ENCODE measurements at places on chromosomes 6 and 20.
A peak's percentile ranks its signal among the peaks of the same experiment; 100 is the strongest.

DNA sequence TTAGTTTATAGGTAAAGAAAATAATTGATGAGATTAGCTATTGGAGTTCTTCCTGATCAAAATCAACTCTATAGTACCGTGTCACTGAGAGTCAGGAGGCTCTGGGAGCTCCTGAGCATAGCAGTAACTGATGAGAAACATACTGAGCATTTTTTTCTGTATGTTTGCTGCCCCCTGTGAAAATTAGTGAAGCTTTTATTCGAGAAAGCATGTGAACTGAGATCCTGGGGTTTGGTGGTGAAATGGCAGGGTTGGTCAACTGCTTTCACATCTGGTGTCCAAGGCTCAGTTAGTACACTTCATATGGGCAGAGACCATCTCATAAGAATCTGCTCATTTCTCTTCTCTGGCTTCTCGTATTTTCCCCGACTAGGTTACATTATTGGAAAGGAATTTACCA lies 4.1 kb upstream of the ABT1 start:
- DNase-seq, result no peak

- no peak for DNase-seq
Measured at GRCh38 chr6:26163427-26164119, 76.3 kb downstream of the HFE start.

DNA sequence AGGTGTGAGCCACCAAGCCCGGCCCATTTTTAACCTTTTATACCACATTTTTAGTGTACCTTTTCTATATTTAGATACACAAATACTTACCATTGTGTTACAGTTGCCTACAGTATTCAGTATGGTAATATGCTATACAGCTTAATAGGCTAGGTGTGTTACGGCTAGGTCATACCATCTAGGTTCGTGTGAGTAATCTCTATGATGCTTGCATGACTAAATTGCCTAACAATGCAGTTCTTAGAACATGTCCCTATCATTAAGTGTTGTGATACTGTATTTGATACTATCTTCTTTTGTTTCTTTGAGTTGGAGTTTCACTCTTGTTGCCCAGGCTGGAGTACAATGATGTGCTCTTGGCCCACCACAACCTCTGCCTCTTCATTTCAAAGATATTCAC lies 387.7 kb upstream of the SASH1 start:
- DNase-seq, result no peak

- DNase-seq, result no peak
Measured at GRCh38 chr20:1618954-1619540, 762 bp downstream of the SIRPB1 start.

DNA sequence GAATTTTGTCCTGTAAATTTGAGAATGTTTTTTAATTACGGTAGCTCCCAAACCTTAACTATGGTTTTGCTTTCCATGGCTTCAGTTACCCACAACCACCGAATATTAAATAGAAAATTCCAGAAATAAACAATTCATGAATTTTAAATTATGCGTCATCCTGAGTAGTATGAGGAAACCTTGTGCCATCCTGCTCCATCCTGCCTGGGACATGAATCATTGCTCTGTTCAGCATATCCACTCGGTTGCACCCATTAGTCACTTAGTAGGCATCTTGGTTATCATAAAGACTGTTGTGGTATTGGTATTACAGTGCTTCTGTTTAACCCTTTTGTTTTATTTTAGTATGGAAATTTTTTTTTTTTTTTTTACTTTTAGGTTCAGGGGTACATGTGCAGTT lies 39.7 kb downstream of the KCNS1 start:
- no peak for DNase-seq

- DNase-seq, result no peak
Measured at GRCh38 chr6:84089552-84089951, 56.0 kb downstream of the MRAP2 start.

DNA sequence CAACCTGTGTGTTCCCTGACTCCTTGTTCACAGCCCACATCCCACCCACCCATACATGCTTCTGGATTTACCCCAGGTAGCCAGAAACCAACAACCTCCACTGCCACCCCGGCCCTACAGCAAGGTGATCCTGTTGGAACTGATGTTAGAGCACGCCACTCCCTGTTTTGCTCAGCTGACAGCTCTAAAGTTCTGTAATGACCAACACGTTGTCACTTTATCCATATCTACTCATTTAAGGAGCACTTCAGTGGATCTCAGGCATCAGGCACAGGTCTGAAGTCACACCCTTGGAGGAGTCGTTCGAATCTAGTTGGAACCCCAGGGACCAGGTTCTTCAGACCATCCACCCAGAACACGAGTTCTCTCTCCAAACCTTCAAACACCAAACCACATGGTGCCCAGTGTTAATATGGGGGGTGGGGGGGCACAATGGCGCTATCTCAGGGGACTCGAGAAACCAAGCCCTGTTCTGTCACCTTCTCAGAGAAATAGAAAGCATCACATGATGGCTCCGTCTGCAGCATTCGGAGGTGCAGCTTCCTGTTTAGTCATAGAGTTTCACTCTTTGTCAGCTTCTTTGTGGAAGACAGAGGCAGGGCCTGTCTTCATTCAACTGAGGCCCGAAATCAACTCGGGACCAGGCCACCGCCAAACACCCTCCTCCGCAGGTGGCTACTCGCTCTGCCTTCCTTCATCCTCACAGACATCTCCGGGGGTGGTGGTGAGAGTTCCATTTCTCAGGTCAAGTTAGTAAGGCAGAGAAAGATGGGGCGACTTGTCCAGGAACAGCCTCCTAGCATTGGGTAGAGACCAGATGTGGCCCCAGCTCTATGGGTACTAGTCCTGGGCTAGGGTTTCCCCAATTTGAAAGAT lies 142.2 kb downstream of the NFATC2 start:
- DNase-seq, result no peak

DNA sequence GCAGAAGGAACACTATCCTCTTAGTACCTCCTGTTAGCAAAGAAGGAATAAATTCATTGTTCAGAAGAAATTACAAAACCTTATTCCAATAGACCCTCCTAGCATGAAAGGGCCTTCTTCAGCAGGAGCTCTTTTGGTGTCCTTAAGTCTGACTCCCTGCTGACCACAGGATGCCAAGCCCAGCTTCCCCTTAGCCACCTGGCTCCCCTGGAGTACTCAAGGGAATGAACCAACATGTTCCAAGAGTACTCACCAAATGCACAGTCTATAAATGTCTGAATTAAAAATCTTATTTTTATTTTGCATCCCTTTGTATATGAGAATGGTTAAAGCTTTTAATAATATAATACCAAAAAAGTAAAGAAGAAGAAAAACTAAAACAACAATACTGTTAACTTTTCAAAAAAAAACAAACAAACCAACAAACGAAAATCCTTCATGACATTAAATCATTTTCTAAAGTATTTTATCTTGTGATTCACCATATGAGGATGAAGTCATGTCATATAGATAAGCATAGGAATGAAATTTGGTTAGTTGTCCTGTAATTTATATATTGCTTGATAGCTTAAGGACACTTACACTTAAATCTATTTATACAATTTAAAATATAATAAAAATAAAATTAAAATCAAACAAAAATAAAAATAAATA lies 1355.1 kb downstream of the HACE1 start:
- no peak for DNase-seq

DNA sequence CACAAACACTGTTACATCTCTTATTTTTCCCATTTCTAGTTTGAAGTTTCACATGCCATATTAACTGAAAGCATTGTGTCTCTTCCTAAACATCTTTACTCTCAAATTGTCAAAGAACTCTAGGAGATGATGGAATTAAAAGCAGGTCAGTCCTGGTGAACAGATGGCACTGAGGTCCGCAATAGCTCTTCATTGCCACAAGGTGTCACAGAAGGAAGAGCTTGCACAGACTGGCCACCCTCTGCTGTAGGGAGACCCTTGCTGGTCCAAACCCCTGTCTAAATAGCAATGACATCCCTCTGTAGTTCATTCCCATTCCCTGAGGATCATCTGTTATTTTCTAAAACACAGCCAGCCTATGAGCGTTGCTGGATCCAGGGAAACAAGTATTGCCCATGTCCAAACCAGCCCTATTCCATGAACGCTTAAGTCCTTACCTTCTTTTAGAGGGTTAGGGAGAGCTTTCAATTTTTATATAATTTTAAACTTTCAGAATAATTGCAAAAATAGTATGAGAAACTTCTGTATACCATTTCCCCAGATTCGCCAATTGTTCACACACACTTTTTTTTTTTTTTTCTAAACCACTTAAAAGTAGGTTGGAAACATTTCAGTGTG lies 10.1 kb upstream of the HDAC2 start:
- peak; percentile 14 for DNase-seq

GRCh38 chr20:7195704-7196103 lies 428.2 kb downstream of the BMP2 start:
- DNase-seq, result no peak

- no peak for DNase-seq
Measured at GRCh38 chr6:19842030-19842615, 5.0 kb downstream of the ID4 start.

GRCh38 chr6:127515234-127515793 lies 3.8 kb downstream of the MTCL3 start:
- DNase-seq, result no peak

GRCh38 chr6:7805078-7805849 lies 79.4 kb downstream of the BMP6 start:
- DNase-seq, result no peak

- DNase-seq, result no peak
Measured at GRCh38 chr6:95784869-95785268, 207.5 kb downstream of the MANEA start.

- DNase-seq, result peak; percentile 42
Measured at GRCh38 chr6:143743301-143744166, 65.8 kb downstream of the PHACTR2 start.

DNA sequence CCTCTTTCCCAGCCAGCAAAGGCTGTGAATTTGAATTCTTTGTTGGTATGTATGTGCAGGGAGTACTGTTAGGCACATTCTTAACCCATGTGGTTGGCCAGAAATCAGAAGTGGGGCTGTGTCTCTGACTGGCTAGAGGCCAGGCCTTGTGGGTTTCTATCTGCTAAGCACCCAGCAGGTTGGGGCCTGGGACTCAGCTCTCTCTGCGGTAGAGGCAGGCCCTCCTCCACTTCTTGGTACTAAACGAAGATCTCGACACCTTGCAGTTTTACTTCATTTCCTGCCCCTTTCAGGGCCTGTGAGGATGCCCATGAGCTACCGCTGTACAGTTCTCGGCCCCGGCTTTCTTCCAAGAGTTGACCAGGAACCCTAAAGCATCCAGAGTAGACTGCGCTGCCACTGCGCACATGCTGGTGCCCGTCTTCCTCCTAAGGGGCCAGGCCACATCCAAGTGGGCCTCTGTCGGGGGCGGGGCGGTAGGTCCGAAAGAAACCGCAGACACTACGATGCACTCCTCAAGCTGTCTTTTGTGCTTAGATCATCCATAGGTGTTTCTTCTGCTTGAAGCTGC lies 51.1 kb downstream of the TCP11 start:
- DNase-seq, result no peak

DNA sequence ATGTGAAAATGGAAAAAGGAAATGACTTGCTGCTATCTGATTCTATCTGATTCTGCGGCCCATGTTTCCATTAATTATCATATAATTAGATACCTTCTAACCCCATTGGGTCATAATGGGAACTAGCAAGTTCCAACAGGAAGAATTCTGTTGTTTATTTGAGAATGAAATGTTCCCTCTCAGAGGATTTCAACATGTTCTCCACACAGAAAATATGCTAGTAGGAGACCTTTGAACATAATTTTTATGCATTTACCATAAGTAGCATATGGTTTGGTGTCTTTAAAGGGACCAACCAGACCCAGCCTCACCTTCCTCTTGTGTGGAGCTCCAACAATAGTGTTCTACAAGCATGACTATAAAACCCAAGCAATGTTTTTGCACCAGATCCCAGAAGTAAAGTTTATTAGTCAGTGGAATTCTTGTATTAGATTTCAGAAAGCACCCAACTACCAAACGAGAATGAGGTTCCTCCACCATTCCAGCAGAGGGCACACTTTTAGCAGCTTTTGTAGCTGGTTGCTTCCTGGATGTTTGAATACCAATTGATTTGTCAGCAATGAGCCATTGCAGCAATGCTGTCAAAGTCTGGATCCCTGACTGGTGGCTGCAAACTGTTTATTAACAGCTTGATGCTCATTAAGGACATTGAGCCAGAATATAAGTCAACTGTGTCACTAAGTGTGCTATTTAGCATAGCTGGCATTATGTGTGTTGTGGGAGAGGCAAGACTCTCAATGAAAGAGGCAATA lies 143.6 kb upstream of the GJE1 start:
- peak; percentile 16 for DNase-seq

GRCh38 chr6:38432479-38432878 lies 207.2 kb downstream of the BTBD9 start:
- no peak for DNase-seq

GRCh38 chr6:111850295-111850937 lies 22.8 kb downstream of the FYN start:
- DNase-seq, result no peak

DNA sequence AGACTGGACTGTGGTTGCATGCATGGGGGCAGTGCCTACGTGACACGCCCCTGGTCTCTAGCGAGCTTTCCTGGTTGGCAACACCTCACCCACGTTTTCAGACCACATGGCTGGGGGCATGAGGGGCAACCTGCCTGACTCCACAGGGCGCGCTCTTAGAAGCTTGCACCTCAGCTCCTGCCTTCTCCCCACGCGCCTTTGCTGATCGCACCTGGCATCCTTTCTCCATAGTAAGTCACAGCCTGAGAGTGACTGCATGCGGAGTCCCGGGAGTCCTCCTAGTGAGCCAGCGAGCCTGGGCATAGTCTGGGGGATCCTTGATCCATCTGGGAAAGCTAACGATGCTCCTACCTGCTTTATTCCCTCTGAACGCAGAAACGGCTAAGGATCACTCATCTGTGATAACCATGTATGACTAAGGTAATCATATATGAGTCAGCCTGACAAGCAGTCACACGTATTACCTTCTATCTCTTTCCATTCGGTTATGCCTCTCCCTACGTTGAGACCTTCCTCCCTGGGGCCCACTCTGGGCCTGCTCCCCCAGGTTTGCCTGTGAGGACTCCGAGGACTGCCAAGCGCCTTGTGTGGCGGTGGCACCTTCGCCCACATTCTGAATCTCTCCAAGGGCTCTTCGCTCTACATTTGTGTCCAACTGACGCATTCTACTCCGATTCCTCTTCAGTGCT lies 4.5 kb downstream of the TCFL5 start:
- DNase-seq, result no peak

- DNase-seq, result no peak
Measured at GRCh38 chr6:20939161-20939775, 405.0 kb downstream of the CDKAL1 start.

GRCh38 chr6:72715119-72715518 lies 93.3 kb downstream of the KCNQ5 start:
- peak; percentile 36 for DNase-seq

- DNase-seq, result peak; percentile 41
Measured at GRCh38 chr6:109397020-109397419, 14.8 kb upstream of the CD164 start.

Data from T47D (cell line).